BJ (cell line): ENCODE measurements at places on chromosomes 5 and 9. TPM values are rescaled to one million over a fixed set of nuclear protein-coding genes. Genes with fewer than 3 reads are reported as not detected.

UBAP1 gene
- 65.5 and 67.7 TPM in 2 replicates for polyA plus RNA-seq

ARHGEF28 gene
- polyA plus RNA-seq = 2.8 and 4.6 TPM in 2 replicates

PHF24 gene
- 0.02 and 0.09 TPM in 2 replicates for polyA plus RNA-seq

RAI14 gene
- 116 and 183 TPM in 2 replicates for polyA plus RNA-seq

DNA sequence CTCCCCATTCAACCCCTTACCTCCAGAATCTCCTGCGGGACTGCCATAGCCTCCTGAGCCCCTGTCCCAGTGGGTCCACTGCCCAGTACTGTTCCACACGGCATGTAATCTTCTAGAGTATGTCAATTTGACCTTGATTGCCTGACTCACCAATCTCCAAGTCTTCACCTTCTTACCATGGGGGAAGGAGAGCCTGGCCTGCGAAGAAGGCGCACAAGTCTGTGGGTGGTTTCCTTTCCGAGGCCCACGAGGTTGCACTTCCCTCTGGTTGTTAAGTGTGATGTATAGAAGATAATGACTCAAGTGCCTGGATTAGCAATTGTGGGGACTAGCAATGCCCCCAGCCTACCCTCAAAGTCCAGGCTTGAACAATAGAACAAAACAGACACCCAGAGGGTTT lies 8.1 kb upstream of the TENT4A start:
- no peak for DNase-seq

DNA sequence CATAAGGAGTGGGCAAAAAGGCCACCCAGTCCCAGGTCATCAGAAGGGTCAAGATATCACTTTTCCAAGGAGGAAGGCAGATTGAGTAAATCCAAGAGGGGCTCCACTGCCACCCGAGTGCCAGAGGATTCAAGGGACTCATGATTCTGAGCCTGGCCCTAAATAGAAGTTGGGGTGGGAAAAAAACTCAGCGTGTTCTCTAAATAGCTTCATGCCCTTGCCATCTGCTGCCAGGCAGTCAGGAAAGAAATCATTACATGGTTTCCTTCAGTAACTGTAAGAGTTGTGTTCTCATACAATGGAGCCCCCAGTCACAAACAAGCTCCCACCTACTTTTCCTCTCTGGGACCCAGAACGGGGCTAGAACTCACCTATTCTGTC lies 37.2 kb downstream of the SAR1B start:
- DNase-seq = no peak

- no peak for DNase-seq
These were observed 3.6 kb downstream of the HNRNPAB start for GRCh38 chr5:178207917-178208280.

DNA sequence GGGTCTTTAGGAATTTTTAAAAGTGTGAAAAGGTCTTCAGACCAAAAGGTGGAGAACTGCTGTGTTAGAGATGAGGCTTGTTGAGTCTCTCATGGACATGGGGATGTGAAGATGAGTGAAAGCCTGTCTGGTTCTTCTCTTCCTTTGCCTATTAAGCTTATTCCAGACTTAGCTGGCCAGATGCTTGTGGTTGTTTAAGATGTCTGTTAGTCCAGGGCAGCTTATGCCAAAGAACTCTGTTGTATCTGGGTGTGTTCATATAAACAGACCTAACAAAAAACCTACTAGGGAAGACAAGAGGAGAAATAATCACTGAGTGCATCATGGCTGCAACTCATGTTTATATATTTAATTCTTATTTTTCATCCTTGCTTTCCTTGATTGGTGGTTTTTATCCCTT lies 57.5 kb upstream of the NCS1 start:
- DNase-seq = no peak

DNA sequence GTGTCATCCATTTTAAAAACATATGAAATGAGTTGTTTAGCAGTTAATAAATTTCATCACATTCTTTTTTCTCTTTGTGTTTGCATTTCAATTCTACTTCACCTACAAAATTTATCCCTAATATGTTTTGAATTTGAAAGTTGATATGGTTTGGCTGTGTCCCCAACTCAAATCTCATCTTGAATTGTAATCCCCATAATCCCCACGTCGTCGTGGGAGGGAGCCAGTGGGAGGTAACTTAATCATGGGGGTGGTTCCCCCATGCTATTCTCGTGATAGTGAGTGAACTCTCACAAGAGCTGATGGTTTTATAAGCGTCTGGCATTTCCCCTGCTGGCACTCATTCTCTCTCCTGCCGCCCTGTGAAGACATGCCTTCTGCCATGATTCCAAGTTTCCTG lies 200.1 kb downstream of the EPB41L4A start:
- DNase-seq = no peak

- no peak for DNase-seq
These were observed 128.4 kb downstream of the DNAH5 start for GRCh38 chr5:13816126-13816525.

- no peak for DNase-seq
These were observed 90.1 kb downstream of the NR3C1 start for GRCh38 chr5:143313298-143313852.

DNA sequence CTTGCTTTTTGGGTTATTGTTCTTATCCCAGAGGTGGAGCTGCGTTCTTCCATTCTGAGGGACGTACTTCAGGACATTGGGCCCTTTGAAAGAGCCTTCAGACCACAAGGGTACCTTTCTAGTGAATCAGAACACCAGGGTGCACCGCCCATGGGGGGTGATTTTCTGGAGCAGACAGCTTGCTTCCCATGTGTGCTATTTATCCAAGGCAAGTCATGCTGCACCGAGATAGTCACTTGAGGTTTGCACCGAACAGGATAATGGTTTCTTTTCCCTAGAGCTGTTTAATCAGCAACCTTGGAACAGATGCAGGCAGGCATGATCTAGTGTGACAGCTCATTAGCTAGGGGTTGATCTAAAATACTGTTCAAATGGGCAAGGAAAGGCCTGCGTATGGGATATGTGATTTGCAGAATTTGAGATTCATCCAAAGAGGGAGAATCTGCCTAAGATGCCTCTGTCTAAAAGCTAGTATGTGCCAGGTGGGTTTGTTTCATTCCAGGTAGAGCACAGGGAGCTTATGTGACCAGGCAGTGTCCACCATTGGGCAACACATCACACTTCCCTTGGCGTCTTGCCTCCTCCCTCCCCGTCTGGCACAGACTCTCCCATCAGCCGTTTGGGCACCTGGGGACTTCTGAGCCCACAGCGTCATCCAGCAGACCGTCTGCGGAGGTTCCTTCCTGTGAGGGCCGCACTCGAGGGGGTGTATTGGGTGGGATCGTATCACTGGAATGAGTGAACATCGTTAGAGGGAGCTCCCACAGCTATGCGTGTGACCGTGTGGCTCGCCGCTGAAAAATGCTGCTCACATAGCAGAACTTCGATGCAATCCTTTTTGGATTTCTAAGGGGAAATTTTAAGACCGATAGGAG lies 23.0 kb downstream of the ABL1 start:
- DNase-seq = no peak

DNA sequence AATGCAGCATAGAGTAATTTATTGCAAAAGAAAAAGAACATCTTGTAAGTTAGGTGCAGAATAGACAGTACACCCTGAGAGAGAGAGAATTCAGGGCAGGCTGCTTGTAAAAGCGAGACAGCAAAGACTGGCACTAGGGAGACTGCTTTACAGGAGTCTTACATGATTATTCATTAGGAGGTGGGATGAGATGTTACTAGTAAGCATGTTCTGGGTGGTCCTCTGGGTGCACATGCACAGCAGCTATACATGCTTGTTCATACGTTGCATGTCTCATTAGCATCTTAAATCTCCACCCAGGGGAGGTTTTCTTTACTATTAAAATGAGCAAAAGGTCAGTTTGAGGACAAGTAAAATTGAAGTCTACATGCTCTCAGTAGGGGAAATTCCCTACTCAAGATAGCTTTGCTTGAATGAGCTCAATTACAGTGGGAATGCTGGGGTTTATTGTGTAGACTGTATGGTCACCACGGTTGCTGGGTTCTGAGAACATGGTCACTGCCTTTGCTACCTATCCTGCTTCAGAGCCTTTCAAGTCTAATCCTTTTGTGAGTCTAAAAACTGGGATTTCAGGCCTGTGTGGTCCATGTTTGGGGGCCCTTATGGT lies 60.6 kb downstream of the RGS7BP start:
- DNase-seq = no peak

GRCh38 chr9:129902740-129903134 lies 67.5 kb downstream of the USP20 start:
- DNase-seq = no peak

DNA sequence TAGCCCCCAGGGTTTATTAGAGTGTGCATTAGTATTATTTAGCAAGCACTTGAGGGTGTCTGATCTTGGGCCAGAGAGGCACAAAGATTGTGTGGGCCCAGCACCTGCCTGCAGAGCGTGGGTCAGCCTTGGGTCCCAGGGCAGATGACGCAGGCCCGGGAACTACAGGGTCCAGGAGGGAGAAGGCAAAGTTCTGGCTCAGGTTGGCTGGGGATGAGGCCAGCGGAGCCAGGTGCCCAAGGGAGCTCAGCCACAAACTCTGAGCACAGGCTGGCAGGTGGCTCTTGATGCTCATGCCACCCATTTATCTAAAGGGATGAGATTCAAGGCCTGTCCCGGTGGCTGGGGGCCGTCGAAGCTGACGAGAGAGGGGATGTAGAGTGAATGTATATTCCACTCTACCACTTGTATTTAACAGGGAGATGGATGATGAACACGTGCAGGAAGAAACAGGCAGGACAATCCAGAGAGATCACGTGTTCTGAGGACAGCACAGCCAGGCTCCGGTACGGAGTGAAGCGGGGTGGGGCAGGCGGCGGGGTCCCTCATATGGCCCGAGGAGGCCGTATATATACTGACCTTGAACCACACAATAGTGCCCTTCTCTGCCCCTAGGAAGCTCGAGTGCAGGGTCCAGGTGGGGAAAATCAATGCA lies 818 bp upstream of the OBP2A start:
- DNase-seq = no peak

- no peak for DNase-seq
These were observed 8.9 kb upstream of the AIF1L start for GRCh38 chr9:131087354-131087893.

DNA sequence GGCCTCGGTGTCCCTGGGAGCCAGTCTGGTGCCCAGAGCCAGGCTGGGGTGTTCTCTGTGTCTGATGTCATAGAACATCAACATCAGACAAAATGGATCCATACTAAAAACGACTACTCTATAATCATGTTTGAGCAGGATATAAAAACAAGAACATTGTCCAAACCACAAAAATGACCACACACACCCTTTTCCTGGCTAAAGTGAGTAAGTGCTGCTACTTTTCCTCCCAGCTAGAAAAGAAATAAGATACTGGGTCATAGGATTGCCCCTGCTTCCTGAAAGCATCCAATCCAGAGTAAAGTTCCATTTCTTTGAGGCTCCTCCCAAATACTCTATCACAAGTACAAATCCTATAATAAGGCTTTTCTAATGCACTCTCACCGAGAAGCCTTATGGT lies 19.7 kb upstream of the TRAF1 start:
- DNase-seq = no peak

GRCh38 chr5:40033411-40033810 lies 608.6 kb upstream of the DAB2 start:
- no peak for DNase-seq

GRCh38 chr9:18820566-18821095 lies 212.4 kb downstream of the SAXO1 start:
- DNase-seq = no peak

GRCh38 chr9:131739133-131739958 lies 530 bp downstream of the RAPGEF1 start:
- DNase-seq = no peak

GRCh38 chr5:14756478-14756877 lies 92.0 kb downstream of the OTULIN start:
- DNase-seq = no peak

DNA sequence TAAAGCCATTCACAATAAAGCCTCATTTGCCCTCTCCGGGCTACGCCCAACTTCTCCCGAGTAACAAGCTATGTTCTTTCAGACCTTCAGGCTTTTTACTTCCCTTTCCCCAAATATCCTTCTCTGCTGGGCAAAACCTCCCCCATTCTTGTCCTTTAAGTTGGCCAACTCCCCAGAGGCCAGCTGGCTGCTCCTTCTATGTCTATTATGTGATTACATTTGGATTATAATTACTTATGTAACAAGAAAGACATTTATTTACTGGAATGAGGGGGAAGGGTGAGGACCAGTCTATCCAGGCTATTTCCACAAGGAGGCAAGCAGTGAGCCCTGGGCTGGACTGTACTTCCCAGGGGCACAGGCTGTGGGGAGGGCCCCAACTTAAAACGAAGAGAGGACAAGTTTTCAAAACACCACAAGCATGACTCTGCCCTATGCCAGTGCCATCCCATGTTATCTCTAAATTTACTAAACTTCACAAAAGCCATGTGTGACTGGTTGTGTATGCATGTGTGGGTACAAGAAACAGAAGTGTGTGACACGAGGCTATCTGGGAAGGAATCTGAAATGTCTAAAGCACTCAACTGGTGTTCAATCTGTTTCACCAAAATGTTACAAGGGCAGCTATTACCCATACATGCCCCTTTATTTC lies 84.5 kb downstream of the GNAQ start:
- DNase-seq = no peak

GRCh38 chr9:110769667-110770066 lies 101.1 kb downstream of the MUSK start:
- DNase-seq = no peak
